ENCODE measurements at places on chromosomes 7 and 10. TPM values are rescaled to one million over a fixed set of nuclear protein-coding genes. Genes with fewer than 3 reads are reported as not detected.
A peak's percentile ranks its signal among the peaks of the same experiment; 100 is the strongest.

DNA sequence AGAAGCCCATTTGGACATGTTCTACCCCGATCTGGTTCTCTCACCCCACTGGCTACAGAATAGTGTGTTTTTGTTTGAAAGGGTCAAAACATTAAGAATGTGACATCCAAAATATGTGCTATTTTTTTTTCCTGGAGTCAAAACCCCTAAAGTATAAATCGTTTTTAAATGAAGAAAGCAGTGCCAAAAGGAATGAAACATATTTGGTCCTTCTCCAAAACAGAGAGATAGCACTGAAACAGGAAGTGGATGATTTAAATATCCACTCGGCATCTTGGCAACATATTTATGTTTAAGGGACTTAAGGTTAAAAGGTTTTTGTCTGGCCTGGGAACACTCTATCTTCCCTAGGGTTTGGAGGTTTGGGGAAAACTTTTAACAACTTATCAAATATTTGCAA lies 32.3 kb downstream of the CALD1 start:
- no peaks in the 10 kb centered on the region for H3K4me1 ChIP-seq
- H3K27ac ChIP-seq = no peak overlapping the region
- no peak for DNase-seq
- H3K36me3 ChIP-seq = no peaks in the 10 kb centered on the region
- no peaks in the 10 kb centered on the region for H3K27me3 ChIP-seq
- H3K4me3 ChIP-seq = no peak overlapping the region

DNA sequence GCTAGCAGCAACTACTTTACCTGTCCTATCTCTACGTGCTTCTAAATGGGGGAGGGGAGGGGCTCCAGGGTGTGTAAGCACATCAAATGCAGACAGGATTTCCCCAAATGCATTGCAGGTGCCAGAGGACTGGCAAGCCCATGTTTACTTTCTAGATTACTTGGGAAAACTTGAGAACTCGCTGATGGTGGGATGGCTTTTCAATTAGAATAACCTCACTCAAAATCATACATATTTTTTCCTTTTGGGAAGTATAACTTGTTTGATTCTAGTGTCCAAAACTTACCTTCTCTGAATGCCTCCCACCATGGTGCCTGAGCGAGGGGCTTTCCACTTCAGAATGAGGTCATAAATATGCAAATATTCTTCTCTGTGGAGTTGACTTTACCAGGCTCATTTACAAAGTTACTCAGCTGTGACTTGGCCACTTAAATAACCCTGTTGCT lies 191.3 kb upstream of the RHOBTB1 start:
- no peaks in the 10 kb centered on the region for H3K27me3 ChIP-seq
- no peaks in the 10 kb centered on the region for H3K36me3 ChIP-seq
- no peak overlapping the region for H3K4me3 ChIP-seq
- peaks cover 6% of the 10 kb centered on the region for H3K4me1 ChIP-seq
- DNase-seq = no peak

Gene GRID2IP
- total RNA-seq = 0.61 TPM

GRCh38 chr7:158188676-158189075 lies 398.9 kb downstream of the PTPRN2 start:
- peaks cover 6% of the 10 kb centered on the region for H3K36me3 ChIP-seq
- no peaks in the 10 kb centered on the region for H3K27me3 ChIP-seq
- H3K4me3 ChIP-seq = no peak overlapping the region
- no peak overlapping the region for H3K27ac ChIP-seq

Gene CFAP69
- total RNA-seq = 2.5 TPM

Gene SYT15
- 1.4 TPM for total RNA-seq

DNA sequence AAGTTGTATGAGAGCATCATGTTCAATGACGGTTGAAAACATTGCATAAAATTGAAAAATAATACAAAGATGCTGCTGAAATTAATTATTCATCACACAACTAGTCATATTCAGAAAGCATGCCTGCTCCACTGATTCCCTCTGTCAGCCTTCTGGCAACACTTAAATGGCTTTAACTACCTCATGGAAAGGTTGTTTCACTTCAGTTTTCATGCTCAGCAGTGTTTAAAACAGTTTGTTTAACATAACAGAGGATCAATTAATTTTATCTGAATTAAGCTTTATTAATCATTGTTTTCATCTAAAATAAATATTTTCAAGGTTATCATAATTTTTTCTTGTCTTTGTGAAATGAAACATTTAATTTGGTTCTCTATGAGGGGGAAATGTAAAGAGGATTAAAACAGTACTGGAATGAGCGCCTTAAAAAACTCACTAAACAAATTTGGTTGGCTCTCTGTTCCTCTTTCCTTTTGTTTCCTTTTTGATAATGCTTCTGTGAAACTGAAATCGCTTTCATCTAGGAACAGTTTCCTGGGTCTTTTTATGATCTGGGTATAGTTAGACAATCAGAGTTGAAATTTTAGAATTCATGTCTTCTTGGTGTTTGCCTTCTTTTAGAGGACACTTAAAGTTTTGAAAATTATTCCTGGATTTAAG lies 427.4 kb downstream of the SH2D4B start:
- H3K4me3 ChIP-seq = no peak overlapping the region
- no peak for DNase-seq
- H3K36me3 ChIP-seq = no peaks in the 10 kb centered on the region
- H3K27ac ChIP-seq = no peak overlapping the region
- H3K4me1 ChIP-seq = no peaks in the 10 kb centered on the region

Gene GRID1
- total RNA-seq = 1.1 TPM

DNA sequence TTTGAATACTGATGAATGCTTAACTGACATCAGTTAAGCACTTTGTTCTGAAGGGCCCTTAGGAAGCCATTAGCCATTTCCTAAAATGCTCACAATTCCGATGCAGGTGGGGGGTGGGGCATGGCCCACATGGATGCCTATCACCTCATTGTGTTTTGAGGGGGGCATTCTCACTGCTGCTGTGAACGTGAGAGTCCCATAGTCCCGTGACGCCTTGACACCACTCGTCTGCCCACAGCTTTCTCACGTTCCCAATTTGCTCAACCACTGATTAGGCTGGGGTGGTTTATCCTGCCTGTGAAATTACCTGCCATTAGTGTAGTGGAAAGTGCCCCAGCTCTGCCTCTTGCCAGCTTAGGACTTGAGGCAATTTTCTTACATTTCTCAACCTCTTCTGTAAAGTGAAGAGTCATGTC lies 31.9 kb downstream of the DUSP5 start:
- H3K4me1 ChIP-seq = peaks cover 4% of the 10 kb centered on the region
- no peaks in the 10 kb centered on the region for H3K36me3 ChIP-seq
- H3K27me3 ChIP-seq = peaks cover 20% of the 10 kb centered on the region
- no peak for DNase-seq
- H3K27ac ChIP-seq = no peak overlapping the region

DNA sequence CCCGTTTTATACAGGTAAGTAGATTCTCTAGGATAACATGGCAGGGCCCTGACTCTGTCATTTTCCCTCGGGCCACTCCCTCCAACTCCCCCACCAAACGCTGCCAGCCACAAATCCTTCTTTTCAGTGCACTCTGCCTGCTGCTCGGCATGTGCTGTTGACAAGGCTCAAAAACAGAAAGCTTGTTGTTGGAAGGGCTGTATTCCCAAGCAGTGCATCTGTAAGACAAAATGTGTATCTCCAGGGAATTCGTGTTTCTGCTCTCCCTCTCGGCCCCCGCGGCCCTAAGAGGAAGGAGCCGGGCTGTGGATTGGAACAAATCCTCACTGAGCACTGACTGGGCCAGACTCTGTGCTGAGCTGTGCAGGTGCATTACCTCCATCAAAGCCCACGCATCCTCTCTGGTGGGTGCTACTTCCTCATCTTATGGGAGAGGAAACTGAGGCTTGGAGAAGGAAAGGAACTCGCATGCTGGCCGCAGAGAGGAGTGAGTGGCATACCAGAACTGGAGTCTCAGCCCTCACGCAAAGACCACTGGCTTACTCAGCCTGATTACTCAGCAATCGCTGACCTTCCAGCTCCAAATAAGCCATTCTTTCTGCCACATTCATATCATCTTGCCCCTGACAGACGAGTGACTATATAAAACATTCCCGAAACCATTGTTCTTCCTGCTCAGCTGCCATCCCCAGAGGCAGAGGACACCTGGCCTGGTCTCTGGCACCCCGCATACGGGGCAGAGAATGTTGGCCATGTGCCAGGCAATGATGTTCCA lies 33.5 kb upstream of the ENO4 start:
- no peak overlapping the region for H3K4me3 ChIP-seq
- no peak for DNase-seq
- peaks cover 54% of the 10 kb centered on the region for H3K27me3 ChIP-seq
- H3K4me1 ChIP-seq = no peaks in the 10 kb centered on the region

- no peak overlapping the region for H3K4me3 ChIP-seq
- H3K4me1 ChIP-seq = peaks cover 36% of the 10 kb centered on the region
- no peak overlapping the region for H3K27ac ChIP-seq
- DNase-seq = no peak
- H3K36me3 ChIP-seq = no peaks in the 10 kb centered on the region
- no peaks in the 10 kb centered on the region for H3K27me3 ChIP-seq
These were observed 73.8 kb upstream of the SFMBT2 start for GRCh38 chr10:7484456-7485243.

Gene PKD2L1
- not detected for total RNA-seq

DNA sequence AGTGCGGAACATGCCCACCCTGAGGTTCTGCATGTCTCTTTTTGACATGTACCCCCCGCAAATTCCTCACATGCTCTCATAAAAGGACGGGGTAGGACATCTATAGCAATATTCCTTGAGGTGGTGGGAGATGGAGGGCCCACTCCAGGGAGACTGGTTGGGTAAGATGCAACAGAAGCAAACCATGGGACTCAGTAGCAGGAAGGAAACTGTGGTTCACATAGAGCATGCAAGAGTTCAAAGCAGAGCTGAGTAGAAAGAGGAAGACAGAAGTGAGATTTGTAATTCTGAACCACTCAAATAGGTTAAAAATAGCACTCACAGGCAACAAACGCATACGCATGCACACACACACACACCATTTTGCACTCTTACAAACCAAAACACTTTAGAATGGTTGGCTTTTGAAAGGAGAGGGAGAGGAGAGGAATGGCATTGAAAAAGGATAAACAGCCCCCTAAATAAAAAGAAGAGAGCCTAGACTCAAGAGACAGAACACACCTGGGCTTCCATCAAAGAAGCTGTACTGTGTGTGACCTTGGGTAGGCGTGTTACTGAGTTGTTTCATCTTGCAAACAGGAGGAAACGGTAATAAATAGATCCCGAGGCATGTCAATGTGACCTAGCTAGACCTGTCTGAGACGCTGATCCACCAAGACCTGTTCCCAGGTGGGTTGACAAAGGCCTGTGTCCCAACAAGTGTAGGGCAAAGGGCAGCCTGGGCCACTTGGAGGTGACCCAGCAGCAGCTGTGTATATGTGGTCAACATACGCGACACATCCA lies 77.6 kb upstream of the LRRC4 start:
- no peak overlapping the region for H3K27ac ChIP-seq
- peaks cover 33% of the 10 kb centered on the region for H3K27me3 ChIP-seq
- peaks cover 3% of the 10 kb centered on the region for H3K36me3 ChIP-seq
- peaks cover 5% of the 10 kb centered on the region for H3K4me1 ChIP-seq
- H3K4me3 ChIP-seq = no peak overlapping the region
- no peak for DNase-seq

DNA sequence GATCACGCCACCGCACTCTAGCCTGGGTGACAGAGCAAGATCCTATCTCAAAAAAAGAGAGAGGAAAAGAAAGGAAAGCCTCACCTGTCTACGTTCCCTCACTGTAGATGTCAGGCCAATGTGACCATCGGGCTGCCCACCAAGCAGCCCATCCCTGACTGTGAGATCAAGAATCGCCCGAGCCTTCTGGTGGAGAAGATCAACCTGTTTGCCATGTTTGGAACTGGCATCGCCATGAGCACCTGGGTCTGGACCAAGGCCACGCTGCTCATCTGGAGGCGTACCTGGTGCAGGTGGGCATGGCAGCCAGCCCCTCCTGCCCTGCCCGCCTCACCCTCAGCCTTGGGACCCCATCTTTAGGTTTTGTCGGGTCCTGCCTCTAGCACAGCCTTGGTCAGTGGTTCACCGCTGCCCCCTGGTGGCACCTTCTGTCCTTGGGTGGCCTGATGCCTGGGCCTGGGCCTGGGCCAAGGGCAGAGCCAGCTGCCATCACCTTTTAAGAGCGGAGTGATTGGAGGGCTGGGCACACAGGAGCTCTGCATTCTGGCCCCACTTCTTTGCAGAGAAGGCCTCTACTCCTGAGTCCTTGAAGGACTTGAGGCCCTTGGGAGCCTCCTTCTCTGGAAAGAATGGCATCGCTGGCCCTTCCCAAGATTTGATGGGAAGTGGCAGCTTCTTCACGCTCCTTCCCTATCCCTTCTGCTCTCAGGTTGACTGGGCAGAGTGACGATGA lies 14.4 kb upstream of the AHCYL2 start:
- no peak overlapping the region for H3K4me3 ChIP-seq
- no peaks in the 10 kb centered on the region for H3K27me3 ChIP-seq
- H3K36me3 ChIP-seq = peaks cover 21% of the 10 kb centered on the region
- DNase-seq = peak; percentile 82
- H3K4me1 ChIP-seq = peaks cover 7% of the 10 kb centered on the region

Gene TMEM176A
- total RNA-seq = 2.0 TPM

DNA sequence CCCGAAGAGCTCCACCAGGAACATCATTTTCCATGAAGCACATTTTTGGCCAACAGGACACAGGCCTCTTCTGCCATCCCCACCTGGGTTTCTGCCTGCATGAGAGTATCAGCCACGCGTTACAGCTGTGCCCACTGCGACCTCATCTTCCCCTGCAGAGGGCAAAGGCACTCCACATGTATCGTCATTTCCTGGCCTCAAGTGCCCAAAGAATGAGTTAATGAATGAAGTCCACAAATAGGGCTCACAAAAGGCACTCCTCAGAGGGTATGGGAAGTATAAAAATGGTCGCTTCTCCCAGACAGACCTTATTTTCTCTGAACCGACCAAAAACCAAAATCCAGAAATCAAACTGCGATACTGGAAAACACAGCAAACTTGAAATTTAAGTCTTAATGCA lies 18.5 kb downstream of the ELMO1 start:
- H3K27ac ChIP-seq = no peak overlapping the region
- H3K4me3 ChIP-seq = no peak overlapping the region
- no peaks in the 10 kb centered on the region for H3K36me3 ChIP-seq
- H3K4me1 ChIP-seq = peaks cover 9% of the 10 kb centered on the region
- H3K27me3 ChIP-seq = no peaks in the 10 kb centered on the region

- no peak overlapping the region for H3K27ac ChIP-seq
- peaks cover 13% of the 10 kb centered on the region for H3K36me3 ChIP-seq
- no peaks in the 10 kb centered on the region for H3K4me1 ChIP-seq
- H3K27me3 ChIP-seq = no peaks in the 10 kb centered on the region
These were observed 918.2 kb upstream of the ZNF722 start for GRCh38 chr7:63080406-63080805.

Gene ADCYAP1R1
- total RNA-seq = 9.0 TPM

DNA sequence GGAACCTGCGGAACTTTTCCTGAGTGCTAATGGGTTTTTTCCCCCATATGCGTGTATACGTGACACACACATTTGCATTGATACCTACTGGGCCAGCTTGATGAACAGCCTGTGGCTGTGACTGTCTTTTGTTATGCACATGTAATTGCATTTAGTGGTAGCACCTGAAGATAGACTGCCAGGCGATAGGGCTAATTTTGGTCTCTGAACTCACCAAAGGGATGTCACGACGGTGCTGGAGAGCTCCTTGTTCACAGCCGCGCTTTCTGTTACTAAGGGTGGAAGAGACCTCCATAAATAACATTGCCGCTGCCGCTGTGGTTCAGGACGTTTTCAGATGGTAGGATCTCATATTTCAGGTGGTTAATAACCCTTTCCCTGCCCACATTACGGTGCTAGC lies 133.2 kb downstream of the CAMK1D start:
- H3K4me3 ChIP-seq = no peak overlapping the region
- peaks cover 5% of the 10 kb centered on the region for H3K4me1 ChIP-seq
- no peak overlapping the region for H3K27ac ChIP-seq
- no peak for DNase-seq
- no peaks in the 10 kb centered on the region for H3K27me3 ChIP-seq

All from neural crest cell (in vitro differentiated cells).